ENCODE measurements at places on chromosomes 11 and 22.

DNA sequence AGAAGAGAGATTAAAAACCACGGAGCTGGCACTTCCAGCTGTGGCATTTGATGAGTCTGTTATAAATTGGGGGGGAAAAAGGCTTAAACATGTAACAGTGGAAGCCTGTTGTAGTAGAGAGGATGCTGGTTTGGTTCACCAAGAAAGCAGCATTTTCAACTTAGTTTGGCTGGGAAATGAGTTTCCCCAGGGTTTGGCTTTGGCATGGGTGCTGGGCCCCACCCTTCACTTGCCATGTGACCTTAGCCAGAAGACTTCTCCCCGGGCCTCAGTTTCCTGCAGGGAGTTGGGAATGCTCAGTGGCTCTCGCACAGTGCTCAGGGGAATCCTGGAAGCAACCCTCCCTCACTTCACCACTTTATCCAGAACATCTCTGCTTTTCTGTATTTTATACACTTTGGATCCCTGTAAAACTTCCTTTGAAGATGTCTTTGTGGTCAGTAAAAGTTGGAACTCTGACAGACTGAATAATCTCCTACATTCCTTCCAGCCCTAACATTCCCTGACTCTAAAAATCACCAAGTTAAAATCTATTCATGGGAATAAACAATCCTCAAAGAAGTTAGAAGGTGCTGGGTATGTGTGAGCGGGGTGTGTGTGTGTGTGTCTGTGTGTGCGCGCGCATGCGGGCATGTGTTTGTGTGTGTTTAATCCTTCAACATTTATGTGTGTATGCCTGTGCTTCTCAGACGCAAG is 166.0 kb downstream of the TENM4 start:
- no peak for DNase-seq

DNA sequence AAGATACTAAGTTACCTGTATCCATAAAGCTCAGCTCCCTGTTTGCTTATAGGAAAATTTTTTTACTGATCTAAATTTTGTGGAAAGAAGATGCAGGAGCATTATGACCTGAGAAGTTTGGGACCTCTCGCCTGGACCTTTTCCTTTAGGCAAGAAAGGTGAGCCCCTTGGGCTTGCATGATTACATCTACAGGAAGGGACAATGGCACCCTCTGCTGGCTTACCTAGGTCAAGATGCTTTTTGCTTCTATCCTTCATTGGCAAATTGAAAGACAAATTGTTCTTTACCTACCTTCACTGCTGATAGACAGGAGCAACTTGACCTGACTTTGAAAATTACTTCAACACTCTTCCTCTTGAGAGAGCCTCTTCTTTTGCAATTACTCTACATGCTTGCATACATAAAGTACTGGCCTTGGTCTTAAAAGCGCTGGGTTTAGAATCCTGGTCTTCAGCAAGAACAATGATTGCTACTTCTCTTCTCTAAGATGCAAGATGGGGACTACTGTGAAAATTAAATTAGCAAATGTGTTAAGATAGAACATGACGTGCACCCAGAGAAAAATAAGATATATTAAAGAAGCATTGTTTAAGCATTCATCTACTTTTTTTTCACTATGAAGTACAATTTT is 147.2 kb downstream of the TRPC6 start:
- DNase-seq: no peak

GRCh38 chr11:95923728-95924413 is at the start of gene MTMR2:
TSS of gene MTMR2 (minus strand) at chr11:95924107. CDS start at chr11:95923954, 153 bp downstream.
- DNase-seq: peak; percentile 66

- no peak for DNase-seq
Measured at GRCh38 chr11:96227244-96227643, 115.8 kb downstream of the MAML2 start.

DNA sequence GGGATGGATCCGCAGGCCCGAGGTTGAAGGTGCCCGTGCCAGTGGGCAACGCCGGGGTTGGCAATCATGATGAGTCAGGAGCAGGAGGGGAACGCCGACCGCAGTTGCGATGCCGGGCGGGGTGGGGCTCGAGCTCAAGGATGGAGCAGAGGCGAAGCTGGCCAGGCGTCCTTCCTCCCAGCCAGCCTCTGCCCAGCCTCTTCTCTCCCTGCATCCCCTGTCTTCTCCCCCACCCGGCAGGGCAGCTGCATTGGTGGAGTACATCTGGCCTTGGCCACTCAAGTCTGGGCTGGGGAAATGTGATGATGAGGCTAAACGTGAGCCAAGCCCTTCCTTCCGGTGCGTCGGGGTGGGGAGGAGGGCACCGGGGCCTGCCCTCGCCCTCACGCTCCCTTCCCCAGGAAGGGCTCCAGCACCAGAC is 3.9 kb downstream of the IFITM10 start:
- DNase-seq: no peak

DNA sequence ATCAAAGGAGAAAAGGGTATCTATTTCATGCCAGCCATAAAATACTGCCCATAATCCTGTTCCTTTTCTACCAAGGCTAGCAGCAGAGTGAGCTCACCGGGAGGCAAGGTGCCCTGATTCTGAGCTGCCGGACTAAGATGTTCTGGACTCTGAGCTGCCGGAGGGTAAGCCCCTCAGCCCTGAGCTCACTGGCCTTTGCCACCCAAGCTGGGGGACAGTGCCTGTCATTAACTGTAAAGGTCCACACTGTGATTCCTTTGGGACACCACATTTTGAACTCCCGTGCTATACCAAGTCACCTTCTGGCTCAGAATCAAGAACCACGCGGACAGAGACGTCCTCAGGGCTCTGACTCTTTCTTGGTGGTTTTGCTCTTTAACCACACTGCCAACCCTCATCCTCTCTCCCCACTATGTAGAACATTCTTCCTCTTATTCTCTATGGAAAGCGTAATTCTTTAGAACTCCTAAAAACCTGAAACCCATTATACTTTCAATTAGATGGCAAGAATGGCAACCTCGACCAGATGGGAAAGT is 88.4 kb upstream of the BID start:
- no peak for DNase-seq

GRCh38 chr11:33753304-33753967 is 17.2 kb upstream of the CD59 start:
- DNase-seq: no peak

DNA sequence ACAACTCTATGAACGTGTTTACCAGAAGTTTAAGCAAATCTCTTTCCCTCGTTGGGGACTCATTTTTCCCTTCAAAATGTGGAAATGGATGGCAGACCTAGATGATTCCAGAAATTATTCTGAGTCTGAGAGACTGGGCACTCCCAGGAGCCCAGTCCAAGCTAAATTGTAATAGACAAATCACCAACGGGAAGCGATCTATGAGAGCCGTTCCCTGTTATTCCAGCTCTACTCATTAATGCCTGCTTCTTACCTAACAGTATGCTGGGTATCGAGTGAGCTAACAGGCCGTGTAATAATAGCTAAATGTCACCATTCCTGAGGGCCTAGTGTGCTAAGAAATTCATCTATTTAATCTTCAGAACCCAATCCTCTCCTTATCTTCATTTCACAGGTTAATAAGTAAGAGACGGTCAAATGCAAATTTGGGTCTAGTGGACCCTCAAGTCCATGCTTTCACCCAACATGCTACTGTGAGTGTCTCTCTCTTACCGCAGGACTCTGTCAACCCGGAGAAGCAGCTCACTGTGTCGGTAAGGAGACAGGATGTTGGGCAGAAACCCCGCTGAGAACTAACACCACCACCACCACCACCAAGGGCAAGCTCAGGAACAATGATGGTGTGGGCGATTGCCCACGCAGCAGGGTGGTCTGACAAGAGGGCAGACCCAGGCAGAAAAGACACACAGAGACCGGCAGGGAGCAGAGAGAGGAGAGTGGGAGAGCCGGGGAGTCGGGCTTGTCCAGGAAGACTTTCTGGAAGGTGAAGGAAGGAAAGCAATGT is 57.1 kb upstream of the TIMP3 start:
- DNase-seq: no peak

DNA sequence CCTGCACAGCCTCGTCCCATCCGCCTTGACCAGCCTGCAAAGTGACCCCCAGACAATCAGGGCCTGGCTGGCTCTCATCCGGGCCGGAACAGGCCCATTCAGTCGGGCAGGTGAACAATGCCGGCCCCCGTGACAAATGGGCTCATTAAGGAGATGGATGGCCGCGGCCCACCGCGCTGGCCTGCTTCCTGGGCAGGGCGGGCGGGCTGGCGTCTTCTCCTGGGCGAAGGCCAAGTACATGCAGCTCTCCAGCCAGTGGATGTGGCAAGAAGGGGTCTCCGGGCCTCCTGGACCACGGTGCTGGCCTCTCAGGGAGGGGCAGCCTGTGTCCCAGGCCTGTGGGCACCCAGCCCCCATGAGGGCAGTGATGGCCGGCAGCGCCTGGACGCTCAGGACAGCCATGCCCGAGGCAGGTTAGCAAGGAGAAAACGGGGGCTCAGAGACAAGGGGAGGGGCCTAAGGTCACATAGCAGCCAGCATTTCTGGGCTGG is 1022.8 kb downstream of the BRD1 start:
- DNase-seq: no peak

DNA sequence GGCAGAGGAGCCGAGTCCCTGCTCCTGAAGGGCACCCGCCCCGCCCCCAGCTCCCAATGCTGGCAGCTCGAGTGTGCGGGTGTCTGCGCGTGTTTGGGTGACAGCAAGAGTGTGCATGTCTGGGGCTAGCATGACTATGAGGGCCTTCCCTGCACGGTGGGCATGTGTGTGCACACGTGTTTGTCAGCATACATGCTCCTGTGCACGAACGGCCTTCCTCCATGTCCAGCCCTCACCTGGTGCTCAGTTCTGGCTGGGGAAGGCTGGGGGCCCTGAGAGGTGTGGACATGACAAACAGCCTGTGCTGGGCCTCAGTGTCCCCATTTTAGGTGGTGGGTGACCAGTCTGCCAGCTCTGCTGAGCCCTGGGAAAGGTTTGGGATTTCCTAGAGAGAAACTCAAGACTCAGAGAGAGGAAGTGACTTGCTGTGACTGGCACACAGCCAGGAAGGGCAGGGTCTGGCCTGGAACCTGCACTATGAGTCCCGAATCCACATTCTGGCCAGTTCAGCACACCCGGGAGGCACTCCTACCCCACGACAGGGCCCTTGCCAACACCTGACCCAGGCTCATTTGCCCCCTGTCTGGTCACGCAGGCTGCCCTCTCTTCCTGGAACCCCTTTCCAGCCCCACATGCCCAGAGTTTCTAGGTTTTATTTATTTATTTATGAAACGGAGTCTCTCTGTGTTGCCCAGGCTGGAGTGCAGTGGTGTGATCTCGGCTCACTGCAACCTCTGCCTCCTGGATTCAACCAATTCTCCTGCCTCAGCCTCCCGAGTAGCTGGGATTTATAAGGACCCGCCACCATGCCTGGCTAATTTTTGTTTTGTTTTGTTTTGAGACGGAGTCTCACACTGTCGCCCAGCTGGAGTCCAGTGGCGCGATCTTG is 3.3 kb upstream of the SHISA8 start:
- DNase-seq: no peak

DNA sequence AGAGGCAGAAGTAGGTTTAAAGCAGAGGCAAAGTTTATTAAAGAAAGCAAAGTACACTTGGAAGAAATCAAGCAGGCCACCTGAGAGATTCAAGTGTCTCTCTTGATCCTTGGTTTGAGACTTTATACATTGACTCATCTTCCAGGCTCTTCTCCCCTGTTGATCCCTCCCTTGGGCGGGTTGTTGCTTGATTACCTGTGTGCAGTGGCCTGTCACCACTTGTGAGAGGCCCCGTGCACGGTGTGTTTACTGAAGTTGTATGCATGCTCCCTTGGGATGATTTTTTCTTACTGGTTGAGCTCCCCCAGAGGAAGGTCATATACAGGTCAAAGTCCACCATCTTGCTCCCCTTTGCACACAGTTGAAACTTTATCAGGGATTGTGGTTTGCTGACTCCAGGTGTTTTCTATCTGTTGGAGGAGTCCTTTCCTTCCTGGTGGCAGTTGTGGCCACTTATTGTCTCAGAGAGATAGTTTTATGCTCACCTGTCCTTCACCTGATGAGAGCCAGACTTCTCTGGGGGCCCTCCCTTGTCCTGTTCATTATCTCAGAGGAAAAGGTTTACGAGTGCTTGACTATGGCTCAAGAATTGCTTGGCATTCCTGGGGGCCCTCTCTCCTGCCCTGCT is 16.3 kb upstream of the RBMXL2 start:
- no peak for DNase-seq

- no peak for DNase-seq
Measured at GRCh38 chr22:30192427-30192826, 54.1 kb downstream of the LIF start.

DNA sequence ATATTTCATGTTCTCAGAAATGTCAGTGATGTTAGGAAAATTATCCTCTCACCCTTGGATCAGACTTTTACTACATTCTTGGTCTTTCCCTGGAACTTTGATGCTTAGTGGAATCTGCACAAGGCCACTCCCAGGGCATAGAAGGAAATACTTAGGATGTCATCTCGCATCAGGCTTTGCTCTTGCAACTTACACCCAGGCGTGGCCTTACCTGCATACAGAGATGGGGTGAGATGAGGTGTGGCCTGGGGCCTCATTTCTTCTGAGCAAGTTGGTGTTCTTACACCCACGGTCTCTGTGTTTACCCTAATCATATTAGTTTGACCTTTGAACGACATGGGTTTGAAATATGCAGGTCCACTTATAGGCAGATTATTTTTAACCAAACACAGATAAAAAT is 19.0 kb upstream of the OR52K2 start:
- no peak for DNase-seq

DNA sequence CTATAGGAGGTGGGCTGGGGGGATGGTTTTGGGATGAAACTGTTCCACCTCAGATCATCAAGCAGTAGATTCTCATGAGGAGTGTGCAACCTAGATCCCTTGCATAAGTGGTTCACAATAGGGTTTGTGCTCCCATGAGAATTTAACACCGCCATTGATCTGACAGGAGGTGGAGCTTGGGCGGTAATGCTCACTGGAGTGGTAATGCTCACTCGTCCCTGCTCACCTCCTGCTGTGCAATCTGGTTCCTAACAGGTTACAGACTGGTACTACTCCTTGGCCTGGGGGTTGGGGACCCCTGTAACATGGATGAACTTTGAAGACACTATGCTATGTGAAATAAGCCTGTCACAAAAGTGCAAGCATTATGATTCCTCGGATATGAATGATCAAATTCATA is 87.0 kb upstream of the CLNS1A start:
- no peak for DNase-seq

- no peak for DNase-seq
Measured at GRCh38 chr11:97502201-97502600, 1112.4 kb downstream of the JRKL start.

DNA sequence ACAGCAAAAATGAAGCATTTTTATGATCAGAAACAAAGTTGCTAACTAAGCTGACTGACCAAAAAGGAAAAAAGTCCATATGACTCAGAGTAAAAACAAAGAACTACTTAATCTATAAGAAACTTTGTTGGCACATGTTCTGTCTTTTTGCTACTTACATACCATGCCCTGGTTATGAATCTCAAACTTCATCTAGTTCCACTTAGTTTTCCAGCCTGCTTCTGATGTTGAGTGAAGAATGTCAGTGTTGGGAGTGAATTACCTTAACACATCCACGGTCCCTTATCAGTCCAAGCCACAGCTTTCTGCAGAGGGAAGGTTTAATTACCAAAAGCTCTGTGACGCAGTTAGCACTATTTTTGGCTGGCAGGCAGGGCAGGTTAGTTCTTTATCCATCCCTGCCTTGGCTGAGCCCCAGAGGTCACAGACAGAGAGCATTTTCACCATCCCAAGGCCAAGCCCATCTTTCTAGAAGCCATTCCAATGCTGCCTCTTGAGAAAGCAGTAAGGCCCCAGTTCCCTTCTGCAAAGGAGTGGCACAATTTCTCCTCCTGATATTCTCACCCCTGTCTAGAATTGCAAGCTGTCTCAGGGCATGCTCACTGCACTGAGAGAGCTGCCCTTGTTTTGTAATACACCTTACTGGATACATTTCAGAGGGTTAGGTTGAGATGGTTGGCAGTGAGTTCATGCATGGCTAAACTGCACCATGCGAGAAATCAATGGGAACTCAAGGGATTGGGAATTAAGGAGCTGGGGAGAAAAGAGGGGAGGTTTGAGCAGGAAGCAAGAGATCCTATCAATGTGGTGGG is 67.1 kb downstream of the SLC1A2 start:
- no peak for DNase-seq
